Activated CD8-positive, alpha-beta T cell treated with anti-CD3 and anti-CD28 coated beads for 36 hours (primary cell): ENCODE measurements at places on chromosomes 12 and 14. TPM values are rescaled to one million over a fixed set of nuclear protein-coding genes. Genes with fewer than 3 reads are reported as not detected.

The ANKRD33 gene
- total RNA-seq: not detected

GRCh38 chr14:58501214-58501816 lies 73.8 kb downstream of the KIAA0586 start:
- H3K36me3 ChIP-seq: peaks cover 2% of the 10 kb centered on the region
- no peaks in the 10 kb centered on the region for H3K27me3 ChIP-seq
- H3K4me1 ChIP-seq: no peaks in the 10 kb centered on the region

The BICDL1 gene
- total RNA-seq: 103 TPM

The SMIM41 gene
- not detected for total RNA-seq

DNA sequence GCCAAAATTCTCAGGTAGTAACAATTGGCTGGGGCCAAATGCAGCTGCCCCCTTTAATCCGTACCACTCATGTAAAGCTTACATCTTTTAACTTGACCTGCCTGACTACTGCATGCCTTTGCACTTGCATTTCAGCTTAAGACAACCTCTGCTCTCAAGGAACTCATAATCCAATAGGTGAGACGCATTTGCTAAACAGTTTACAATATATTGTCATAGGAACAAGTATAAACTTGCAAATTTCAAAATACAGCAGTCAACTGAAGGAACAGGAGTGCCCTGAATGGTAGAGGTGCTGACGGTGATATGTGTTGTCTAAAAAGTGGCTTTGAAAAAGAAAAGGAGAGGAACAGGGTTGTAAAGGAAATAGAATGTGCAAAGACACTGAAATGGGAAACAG lies 3.6 kb upstream of the BRMS1L start:
- no peak overlapping the region for H3K4me3 ChIP-seq
- no peaks in the 10 kb centered on the region for H3K36me3 ChIP-seq
- no peak for DNase-seq
- no peak overlapping the region for H3K27ac ChIP-seq
- peaks cover 10% of the 10 kb centered on the region for H3K4me1 ChIP-seq

The TMEM63C gene
- total RNA-seq: 3.6 TPM

The ASPG gene
- not detected for total RNA-seq

The USP44 gene
- total RNA-seq: 15.5 TPM

GRCh38 chr12:30440826-30441602 lies 254.7 kb downstream of the IPO8 start:
- no peak for DNase-seq
- H3K4me1 ChIP-seq: no peaks in the 10 kb centered on the region

The WNT1 gene
- total RNA-seq: not detected

DNA sequence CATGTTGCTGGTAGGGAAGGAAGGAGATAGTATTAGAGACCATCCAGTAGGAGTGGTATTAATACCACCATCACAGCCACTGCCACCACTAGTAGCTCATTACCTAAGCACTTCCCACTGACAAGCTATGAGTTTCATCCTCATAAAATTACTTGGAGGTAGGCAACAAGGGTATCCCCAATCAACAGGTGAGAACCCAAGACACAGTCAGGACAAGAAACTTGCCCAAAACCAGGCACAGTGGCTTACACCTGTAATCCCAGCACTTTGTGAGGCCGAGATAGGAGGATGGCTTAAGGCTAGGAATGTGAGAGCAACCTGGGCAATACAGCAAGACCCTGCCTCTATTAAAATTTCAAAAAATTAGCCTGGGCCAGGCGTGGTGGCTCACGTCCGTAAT lies 5.5 kb downstream of the ADCY6 start:
- H3K36me3 ChIP-seq: no peaks in the 10 kb centered on the region
- DNase-seq: no peak
- peaks cover 3% of the 10 kb centered on the region for H3K4me1 ChIP-seq
- H3K27ac ChIP-seq: no peak overlapping the region

The TGFB3 gene
- 4.2 TPM for total RNA-seq
